ENCODE measurements at places on chromosomes 3 and 15.

DNA sequence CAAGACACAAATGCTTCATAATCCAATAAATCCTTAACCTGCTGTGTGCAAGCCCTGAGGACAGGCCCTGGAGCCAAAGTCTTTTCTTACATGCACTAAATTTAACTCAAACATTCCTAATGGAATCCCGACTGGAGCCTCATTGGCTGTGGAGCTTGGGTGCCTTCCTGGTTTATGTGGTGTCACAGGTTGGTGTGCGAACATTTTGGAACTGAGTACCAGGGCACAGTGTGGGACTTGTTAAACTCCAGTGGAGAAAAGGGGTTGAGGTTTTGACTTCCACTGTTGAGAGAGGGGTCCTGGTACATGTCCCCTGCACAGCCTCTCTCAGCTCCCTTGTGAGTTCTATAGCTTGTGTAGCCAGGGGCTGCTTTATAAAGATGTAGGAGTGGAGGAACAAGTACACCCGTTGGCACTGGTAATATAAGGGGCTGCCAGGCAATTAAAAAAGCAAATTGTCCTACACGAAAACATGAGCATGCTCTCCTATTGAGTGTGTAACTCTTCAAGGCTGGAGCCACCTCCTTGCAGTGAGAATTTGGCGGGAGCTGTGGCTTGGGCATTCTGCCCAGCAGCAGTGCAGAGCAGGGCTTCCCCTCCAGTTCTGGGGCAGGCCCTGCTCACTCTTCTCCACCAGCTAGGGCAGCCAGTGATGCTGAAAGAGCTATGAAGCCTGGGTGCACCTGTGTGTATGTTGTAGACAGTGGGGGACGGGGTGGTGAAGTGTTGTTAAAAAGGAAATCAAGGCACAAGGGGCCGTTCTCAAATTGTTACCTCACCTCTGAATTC is 218.1 kb downstream of the CLSTN2 start:
- DNase-seq, result no peak

GRCh38 chr15:31563001-31563400 is 236.4 kb downstream of the KLF13 start:
- DNase-seq, result no peak

- DNase-seq, result no peak
Measured at GRCh38 chr15:97684249-97684648, 276.3 kb upstream of the ARRDC4 start.

DNA sequence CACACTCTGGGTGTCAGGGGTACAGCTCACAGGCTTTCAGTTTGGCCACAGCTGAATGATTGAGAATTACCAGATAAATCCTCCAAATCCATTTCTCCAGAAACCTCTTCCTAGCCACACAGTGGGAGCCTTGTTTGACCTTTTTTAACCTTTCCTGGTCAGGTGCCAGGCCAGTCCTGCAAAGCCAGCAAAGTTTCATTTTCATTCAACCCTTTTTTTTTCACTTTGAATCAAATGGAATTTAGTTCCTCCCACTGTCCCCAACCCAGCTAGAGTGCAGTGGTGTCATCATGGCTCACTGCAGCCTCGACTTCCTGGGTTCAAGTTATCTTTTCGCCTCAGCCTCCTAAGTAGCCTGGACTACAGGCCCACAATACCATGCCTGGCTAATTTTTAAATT is 67.8 kb downstream of the NSUN3 start:
- no peak for DNase-seq

GRCh38 chr3:78698431-78698830 is 1069.4 kb downstream of the ROBO1 start:
- no peak for DNase-seq

- no peak for DNase-seq
Measured at GRCh38 chr3:146177519-146177918, 16.5 kb upstream of the PLOD2 start.

DNA sequence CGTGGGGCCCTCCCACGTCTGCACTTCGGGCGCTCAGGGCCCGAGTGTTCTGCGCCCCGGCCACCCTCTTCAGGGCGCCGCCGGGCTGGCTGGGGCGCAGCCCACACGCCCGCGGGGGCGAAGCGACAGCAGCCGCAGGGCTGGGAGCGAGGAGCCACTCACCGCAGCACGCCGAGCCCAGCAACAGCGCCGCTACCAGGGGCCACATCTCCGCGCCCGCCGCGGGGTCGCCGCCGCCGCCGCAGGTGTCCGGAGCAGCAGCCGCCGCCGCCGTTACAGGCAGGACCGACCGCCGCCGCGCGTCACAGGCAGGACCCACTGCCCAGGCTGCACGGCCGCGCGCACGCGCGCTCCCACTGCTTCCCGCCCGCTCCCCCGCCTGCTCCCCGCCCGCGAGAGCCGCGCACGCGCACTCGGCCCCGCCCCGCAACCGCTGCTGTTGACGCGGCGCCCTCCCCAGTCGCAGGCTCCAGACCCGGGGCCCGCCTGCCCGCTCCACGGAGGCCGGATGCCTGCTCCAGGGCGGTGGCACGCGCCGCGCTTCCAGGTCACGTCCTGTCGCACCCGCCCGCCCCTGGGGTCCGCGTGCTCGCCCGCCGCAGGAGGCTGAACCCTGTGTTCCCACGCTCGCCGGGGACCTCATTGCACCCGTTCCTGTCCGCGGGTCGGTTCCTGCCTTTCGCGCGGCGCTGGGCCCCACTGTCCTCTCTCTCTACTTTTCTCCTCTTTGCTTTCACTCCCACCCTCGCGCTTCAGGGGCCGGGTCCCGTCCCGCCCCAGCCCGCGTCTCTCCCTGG is at the start of gene CD47:
Gene CD47 (minus strand): TSS at position 331 of the 797 bp plus-strand sequence. CDS start 123 bp downstream, at position 208.
- DNase-seq, result peak; percentile 94

GRCh38 chr15:33810073-33810595 is 158.2 kb upstream of the CHRM5 start:
- DNase-seq, result no peak

DNA sequence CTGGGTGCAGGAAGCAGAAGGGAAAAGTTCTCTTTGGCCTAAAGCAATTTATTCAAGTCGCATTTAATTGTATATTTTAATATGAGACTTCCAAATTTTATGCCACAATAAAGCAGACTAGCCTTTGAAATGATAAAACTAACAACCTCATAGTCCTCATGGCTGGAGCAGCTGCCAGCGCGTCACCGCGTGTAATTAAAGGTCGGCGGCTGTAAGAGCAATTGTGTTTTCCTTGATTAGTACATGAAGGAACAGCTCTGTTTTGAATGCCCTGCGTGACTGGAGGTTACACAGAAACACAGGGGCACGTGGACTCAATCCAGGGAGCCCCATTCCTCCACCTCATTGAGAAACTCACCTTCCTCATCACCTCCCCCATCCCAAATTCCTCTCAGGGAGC is 10.1 kb upstream of the LRRC15 start:
- no peak for DNase-seq

- DNase-seq, result no peak
Measured at GRCh38 chr3:139555249-139555648, 15.7 kb upstream of the RBP1 start.

DNA sequence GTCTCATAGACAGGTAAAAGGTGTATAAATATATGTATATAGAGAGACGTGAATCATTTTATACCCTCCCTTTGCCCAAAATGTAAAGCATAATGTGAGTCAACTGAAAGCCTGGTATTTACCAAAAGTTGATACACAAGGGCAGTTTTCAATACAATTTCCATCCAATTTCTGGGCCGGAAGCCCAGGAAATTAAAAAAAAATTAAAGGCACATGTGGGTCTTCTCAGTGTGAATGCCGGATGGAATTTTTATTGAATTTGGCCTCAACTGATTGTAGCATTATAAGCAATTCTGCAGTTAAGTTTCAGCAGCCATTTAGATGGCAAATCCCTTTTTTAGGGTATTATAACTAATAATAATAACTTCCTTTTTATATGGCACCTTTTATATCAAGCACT is 3.3 kb upstream of the CNTN3 start:
- DNase-seq, result no peak

- no peak for DNase-seq
Measured at GRCh38 chr3:103075282-103075681, 640.5 kb downstream of the ZPLD1 start.

GRCh38 chr3:101533603-101533968 is 20.6 kb upstream of the SENP7 start:
- DNase-seq, result no peak

DNA sequence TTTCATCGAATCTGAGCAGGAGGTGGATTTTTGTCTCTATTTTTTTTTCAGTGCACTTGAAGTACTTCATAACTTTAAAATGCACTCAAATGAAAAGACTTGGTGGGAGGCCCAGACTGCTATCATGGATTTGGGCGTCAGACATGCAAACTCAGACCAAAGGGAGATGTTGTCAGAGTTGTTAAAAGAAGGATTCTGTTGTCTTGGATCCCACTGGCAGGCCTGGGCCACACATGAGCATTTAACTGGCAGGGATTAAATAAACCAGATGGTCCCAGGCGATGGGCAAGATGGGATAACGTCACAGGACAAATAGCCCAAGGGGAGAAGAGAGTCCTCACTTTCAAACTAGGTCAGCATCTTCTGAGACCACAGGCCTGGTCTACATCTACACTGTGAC is 15.4 kb downstream of the RTP1 start:
- DNase-seq, result no peak

DNA sequence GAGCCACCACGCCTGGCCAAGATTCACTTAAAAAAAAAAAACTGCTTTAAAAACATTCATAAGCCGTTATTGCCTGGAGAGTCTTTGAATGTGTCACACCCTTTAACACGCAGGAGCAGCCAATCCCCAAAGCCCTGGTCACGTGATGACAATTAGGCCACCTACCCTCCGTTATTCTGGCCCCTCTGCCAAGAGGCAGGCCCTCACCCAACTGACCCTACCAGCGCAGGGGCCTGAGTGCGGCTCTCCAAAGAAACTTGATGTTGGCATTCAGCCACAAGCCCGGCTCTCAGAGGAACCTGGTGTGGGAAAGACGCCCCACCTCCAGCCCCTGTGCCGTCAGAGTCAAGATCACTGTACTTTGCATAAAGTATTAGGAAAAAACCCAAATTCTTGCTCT is 11.6 kb upstream of the MUC4 start:
- DNase-seq, result no peak

DNA sequence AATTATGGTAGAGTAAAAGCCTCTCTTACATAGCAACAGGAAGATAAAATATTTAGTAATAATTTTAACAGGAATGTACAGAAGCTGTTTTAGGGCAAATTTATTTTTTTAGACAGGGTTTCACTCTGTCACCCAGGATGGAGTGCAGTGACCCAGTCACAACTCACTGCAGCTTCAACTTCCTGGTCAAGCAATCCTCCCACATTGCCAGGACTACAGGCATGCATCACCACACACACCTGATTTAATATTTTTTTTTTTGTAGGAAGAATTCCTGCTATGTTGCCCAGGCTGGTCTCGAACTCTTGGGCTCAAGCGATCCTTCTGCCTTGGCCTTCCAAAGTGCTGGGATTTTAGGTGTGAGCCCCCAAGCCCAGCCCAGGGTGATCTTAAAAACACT is 61.1 kb downstream of the PCCB start:
- DNase-seq, result no peak

GRCh38 chr3:168024537-168024941 is 71.2 kb downstream of the GOLIM4 start:
- DNase-seq, result peak; percentile 75

- no peak for DNase-seq
Measured at GRCh38 chr3:2727610-2728318, 382.4 kb downstream of the IL5RA start.

GRCh38 chr3:88061746-88062145 is 2.7 kb downstream of the ZNF654 start:
- DNase-seq, result peak; percentile 87

- no peak for DNase-seq
Measured at GRCh38 chr3:166877971-166878370, 502.1 kb downstream of the ZBBX start.

DNA sequence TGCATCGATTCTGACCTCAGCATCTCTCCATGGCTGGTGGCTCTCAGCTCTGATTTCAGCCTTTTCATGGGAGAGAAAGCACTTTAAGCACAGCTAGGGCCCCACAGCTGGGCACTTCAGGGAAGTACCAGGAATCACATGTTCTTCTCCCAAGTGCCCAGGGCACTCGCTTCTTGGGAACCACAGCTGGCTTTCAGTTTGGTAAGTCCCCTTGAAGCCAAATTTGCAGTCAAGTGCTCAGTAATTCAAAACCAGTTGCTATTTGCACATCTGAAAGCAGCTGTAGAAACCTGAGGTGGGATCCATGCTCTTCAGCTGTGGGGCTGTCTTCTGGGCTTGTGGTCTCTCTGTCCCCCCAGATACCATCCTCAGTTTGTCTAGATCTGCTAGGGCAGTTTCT is 12.8 kb downstream of the GABRA5 start:
- DNase-seq, result no peak

DNA sequence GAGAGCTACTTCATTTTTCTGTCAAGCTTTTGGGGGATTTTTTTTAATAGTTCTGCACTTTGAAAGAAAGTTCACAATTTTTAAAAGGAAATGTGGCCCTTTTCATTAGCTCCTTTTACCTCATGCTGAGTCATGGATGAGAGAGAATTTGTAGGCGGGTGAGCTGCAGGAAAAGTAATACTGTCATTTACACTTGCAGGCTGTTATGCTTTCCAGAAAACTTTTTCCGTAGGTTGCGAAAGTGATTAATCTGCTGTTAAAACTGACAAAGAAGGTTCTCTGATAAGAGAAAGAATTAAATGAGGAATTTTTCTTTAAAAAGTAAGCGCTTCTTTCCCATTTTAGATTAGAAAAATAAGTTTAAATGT is 430.2 kb downstream of the LPP start:
- peak; percentile 95 for DNase-seq

DNA sequence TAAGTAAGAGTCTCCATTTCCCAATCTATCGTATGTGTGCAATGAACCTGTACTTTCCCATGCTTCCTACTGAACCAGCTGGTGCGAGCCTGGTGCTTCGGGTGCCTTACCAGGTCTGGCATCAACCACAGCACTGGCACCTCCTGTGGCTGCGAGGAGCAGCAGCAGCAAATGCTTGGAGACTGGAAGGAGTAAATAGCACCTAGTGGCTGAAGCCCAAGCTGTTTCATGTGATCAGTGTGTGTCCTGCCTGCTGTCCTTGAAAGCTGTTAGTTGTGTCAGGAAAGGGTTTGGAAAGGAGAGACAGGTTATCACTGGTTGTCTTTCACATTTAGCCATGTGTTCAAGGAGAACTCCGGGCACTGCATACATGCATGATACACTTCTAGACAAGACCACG is 31.8 kb downstream of the PCOLCE2 start:
- DNase-seq, result no peak

DNA sequence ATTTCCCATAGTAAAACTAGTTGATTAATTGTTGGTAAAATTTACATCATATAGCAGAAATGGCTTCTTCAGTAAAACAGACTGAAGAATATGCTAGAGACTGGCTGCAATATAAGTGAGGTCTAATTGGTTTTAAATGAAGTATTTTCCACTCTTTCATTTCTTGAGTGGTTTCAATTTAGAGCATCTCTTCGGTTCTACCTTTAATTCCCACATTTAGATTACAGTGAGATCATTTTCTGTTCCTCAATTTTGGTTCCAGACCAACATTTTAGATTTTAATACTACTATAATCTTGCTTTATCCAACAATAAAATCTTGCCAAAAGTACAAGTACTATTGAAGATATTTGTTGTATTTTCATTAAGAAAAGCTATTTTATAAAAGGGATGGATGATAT is 1.0 kb upstream of the LRCH3 start:
- no peak for DNase-seq

Data from suppressor macrophage treated with lipopolysaccharide for 1 hour (primary cell).